ENCODE measurements at places on chromosomes 11 and 22. TPM values are rescaled to one million over a fixed set of nuclear protein-coding genes. Genes with fewer than 3 reads are reported as not detected.

GRCh38 chr22:47274196-47274595, 511.7 kb downstream of the TBC1D22A start:
- DNase-seq: no peak
- no peaks in the 10 kb centered on the region for H3K4me1 ChIP-seq
- no peak overlapping the region for H3K4me3 ChIP-seq
- H3K27me3 ChIP-seq: no peaks in the 10 kb centered on the region
- peaks cover 16% of the 10 kb centered on the region for H3K36me3 ChIP-seq
- H3K27ac ChIP-seq: no peak overlapping the region

DNA sequence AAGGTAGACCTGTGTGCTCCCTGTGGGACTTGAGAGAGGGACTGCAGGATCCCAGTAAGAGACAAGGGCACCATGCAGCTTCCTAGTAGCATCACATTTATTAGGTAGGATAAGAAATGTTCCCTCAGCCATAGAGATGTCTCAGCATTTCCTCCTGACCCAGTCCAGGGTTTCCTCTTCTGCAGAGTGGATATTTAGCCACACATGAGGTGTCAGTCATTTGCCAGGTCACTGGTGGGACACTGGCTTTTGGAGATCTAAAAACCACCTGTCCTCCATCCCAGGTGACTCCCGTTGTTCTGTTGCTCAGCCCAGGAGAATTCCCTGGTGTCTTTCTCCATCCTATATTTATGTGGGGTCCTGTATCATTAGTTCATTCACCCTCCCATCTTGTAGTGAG, 117.5 kb upstream of the NNMT start:
- no peak overlapping the region for H3K27ac ChIP-seq
- H3K36me3 ChIP-seq: no peaks in the 10 kb centered on the region
- H3K4me1 ChIP-seq: no peaks in the 10 kb centered on the region
- no peak for DNase-seq
- H3K27me3 ChIP-seq: no peaks in the 10 kb centered on the region

DNA sequence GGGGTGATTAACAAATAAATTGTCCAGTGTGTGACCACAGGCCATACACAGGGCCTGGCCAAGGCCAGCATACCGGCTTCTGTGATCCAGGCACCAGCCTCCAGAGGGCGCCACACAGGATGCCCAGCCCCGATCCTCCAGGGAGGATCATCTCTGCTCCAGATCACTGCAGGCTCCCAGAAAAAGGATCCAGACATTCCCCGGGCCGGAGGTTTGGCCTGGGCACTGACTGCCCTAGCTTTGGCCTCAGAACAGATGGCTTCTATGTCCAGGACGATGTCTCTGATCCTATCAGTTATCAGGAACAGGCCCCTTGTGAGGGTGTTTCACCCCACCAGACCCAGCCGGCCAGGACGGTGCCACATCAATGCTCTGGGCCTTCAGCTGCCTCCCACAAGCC, 74.5 kb upstream of the LMO1 start:
- H3K4me1 ChIP-seq: no peaks in the 10 kb centered on the region
- no peak overlapping the region for H3K4me3 ChIP-seq
- no peaks in the 10 kb centered on the region for H3K27me3 ChIP-seq
- DNase-seq: peak; percentile 81
- no peaks in the 10 kb centered on the region for H3K36me3 ChIP-seq

DNA sequence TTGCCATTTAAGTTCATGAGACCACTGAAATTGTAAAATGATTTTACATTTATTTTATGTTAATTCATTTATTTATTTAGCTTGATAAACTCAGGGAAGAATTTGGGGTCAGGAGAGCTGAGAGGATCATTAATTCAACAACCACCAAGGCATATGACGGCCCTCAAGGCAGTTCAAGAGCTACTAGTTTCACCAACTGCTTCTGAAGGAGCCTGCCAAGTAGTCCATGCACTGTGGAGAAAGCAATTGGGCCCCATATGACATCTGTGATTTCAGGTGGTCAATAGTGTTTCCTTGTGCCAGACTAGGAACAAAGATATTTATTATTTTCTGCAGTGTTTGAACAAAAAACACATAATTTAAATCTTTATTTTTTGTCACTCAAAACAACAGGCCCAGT, 236.4 kb downstream of the CASP12 start:
- no peaks in the 10 kb centered on the region for H3K4me1 ChIP-seq
- H3K27ac ChIP-seq: no peak overlapping the region
- H3K27me3 ChIP-seq: no peaks in the 10 kb centered on the region
- no peaks in the 10 kb centered on the region for H3K36me3 ChIP-seq
- no peak for DNase-seq

- H3K4me1 ChIP-seq: no peaks in the 10 kb centered on the region
- no peak overlapping the region for H3K4me3 ChIP-seq
- DNase-seq: no peak
These were observed 90.2 kb upstream of the CARD18 start for GRCh38 chr11:105229761-105230160.

MFNG gene
- total RNA-seq: 2.0 TPM

OR51E2 gene
- not detected for total RNA-seq

Data from H9 (cell line).